ENCODE measurements at places on chromosomes 11 and 22.

DNA sequence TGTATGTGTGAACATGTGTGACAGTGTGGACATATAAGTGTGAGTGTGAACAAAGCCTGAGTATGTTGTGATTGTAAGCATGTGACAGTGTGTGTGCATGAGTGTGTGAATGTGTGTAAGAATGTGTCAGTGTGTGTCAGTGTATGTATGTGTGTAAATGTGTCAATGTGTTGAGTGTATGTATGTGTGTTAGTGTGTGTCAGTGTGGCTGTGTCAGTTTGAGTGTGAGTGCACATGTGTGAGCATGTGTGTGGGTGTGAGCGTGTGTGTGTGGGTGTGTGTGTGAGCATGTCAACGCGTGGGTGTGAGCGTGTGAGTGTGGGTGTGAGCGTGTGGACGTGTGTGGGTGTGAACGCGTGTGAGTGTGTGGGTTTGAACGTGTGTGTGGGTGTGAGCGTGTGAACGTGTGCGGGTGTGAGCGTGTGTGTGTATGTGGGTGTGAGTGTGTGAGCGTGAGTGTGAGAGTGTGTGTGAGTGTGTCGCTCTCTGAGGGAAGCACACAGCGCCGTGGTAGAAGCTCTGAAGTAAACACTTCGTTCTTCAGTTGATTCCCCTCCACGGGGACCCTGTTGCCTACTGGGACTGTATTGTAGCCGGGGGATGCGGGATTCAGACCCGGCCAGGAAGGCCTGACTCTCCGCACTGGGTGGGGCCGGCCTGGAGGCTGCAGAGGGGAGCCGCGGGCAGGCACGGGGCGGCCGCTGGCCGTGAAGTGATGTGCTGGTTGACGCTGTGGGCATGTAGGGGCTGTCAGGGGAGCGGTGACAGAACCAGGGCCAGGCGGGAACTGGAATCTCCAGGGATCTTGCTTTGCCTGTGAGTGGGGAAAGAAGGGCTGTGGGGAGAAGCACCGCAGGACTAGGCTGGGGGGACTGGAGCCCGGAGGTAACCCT is 21.1 kb downstream of the RPS6KA4 start:
- no peak for DNase-seq

DNA sequence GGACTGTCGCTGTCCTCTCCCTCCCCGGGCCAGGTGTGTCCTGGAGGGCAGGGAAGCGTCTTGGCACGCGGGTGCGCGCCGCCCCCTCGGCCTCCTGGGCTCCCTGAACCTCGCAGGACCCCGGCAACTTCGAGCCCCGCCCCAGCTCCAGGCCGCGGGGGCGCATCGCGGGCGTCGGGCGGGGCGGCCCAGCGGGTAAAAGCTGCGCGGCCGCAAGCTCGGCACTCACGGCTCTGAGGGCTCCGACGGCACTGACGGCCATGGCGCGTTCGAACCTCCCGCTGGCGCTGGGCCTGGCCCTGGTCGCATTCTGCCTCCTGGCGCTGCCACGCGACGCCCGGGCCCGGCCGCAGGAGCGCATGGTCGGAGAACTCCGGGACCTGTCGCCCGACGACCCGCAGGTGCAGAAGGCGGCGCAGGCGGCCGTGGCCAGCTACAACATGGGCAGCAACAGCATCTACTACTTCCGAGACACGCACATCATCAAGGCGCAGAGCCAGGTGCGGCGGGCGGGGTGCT is at the start of gene CST6:
Gene CST6, plus strand, starts transcription at position 224 of the 519 bp plus-strand sequence. Its CDS starts 37 bp downstream, at position 261.
- DNase-seq, result no peak

DNA sequence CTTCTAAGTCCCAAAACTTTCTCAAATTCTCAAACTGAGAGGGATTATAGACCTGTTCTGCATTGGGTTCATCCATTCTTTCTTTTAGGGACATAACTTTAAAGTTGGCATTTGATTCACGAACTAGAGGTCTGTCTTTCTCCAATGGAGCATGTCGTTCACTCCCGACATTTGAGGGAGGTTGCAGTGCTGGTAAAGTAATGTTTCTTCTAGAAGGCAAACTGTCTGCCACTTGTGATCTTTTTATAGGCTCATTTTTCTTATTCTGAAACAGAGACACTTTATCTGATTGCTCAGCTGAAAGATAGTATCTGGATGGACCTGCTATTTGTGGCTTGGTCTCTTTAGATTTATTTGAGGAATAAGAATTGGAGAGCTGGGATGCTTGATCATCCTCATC is 40.4 kb upstream of the CCDC89 start:
- no peak for DNase-seq

- no peak for DNase-seq
Observed at GRCh38 chr11:39145346-39145745, 2314.1 kb downstream of the LRRC4C start.

GRCh38 chr11:848380-848931 is 5.8 kb downstream of the TSPAN4 start:
- DNase-seq, result peak; percentile 12

- DNase-seq, result no peak
Observed at GRCh38 chr11:121231576-121232278, 60.8 kb upstream of the SC5D start.

DNA sequence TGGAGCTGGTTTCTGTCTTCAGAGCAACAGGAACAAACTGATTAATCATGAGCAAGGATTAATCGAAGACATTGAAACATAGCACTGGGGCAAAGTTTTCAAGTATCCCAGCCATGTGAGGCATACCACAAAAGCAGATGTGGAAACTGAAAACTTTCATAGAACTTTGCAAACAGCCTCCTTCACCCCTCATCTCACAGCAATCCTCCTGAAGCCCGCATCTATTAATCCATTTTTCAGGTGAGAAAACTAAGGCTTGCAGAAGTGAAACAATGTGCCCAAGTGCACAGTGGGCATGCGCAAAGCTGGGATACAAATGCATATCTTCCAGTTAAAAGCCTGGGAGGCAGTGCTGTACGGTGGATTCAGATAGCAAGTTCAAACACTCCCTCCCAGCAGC is 58.6 kb upstream of the HMGXB4 start:
- no peak for DNase-seq

- DNase-seq, result no peak
Observed at GRCh38 chr11:110339456-110340250, 43.2 kb upstream of the RDX start.

DNA sequence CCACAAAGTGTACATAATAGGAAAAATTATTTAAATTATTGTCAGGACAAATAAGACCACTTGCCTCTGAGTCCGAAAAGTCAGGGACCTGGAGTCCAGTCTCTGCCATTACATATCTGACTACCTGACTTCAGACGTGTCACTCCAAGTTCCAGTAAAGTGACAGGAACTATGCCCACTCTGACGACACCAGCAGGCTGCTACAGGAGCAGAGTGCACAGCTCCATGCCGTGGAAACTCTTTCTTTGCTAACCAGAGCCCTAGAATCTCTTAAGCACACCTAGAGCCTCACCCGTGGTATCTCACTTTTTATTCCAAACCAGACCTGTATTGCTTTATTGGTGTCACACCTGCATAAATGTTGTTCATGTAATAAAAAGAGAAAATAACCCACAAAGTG is 93.7 kb downstream of the PLEKHA7 start:
- no peak for DNase-seq

DNA sequence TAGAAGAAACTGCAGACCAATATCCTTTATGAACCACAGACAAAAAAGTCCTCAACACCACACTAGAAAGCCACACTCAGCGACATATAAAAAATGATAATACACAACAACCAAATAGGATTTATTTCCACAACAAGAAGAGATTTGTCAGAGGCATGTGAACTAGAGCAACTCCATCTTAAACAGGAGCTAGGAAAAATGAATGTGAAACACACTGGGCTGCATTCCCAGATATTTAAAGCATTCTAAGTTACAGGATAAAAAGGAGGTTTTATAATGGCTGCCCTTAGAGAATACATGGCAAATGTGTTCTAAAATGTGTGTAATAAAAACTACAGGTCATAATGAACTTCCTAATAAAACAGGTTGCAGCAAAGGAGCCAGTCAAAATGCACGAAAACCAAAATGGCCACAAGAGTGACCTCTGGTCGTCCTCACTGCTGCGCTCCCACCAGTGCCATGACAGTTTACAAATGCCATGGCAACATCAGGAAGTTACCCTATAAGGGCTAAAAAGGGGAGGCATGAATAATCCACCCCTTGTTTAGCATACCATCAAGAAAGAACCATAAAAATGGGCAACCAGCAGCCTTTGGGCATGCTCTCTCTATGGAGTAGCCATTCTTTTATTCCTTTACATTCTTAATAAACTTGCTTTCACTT is 21.8 kb downstream of the XKR3 start:
- no peak for DNase-seq

- no peak for DNase-seq
Observed at GRCh38 chr11:68406324-68407313, 53.9 kb upstream of the PPP6R3 start.

DNA sequence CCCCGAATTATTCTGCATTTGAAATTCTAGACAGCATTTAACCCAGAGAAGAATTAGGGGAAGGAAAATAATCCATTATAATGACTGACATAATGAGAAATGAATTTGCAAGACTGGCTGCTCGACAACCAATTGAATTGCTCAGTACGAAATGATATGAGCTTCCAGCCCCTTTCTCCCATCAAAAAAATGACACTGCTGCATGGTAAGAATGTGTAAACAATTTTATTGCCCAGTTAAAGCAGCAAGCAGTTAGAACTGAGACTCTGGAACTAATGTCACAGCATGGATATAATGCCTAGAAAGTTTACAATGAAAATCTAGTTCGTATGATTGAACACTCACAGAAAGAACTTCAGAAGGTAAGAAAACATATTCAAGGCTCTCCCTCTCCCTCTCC is 24.7 kb upstream of the PCF11 start:
- DNase-seq, result no peak

DNA sequence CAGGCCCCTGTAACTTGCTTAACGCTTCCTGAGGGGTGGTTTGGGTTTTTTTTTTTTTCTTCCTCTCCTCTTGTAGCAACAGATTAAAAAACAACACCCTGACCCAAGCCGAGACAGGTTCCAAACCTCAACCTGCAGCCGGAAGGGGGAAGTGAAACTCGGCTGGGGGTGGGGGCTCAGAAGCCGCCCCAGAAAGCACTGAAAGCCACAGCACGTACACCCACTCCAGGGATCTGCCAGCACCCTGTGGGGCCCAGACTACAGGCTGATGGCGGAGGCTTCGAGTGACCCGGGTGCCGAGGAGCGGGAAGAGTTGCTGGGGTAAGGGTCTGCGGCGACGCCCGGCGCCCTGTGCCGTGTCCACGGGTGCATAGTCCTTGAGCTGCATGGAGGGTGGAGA is at the start of gene LSP1:
Gene LSP1, plus strand, starts transcription at position 208 of the 400 bp plus-strand sequence. Its CDS starts 61 bp downstream, at position 269.
- no peak for DNase-seq

DNA sequence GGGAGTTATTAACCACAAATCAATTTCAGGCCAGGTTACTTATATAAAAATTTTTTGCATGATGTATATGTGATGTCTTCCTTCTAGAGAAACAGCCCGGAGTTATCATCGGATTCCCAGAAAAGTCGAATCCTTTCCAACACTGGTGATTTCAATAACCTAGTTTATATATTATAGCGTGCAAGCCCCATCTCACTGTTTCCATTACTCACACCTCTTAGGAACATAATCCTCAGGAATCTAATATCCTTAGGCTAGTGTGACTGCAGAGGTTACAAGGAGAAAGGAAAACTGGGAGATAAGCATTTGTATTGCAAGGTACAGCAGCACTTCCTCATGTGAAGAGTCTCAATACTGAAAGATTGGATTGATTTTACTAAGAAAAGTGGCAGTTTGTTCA is 20.3 kb downstream of the ARHGAP20 start:
- no peak for DNase-seq

- DNase-seq, result no peak
Observed at GRCh38 chr11:120911943-120912342, 112.0 kb upstream of the TBCEL start.

Measured in NCI-H1092 treated with DMSO at 0.1 percent for 48 hours (cell line).